T1000 (cell line): ENCODE measurements at places on chromosomes 3 and 15.

DNA sequence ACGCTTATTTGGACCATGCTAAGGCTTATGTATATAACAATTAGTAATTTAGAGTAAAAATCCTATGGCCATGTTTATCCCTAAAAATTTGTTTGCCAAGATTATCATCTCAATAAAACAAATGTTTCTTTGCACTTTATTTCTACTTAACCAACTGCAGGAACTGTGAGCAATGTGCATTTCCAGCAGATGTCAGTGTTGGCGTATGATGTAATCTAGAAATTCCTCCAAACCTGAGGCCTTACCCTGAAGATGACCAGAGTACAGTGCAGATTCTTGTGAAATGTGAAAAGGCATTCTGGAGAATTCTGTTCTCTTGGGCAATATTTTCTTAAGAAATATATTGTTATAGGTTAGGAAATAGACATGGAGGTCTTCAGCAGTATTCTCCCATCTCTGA, 205.9 kb downstream of the MBNL1 start:
- no peak for DNase-seq

- DNase-seq: no peak
Observed at GRCh38 chr3:138684396-138684795, 75.8 kb downstream of the FAIM start.

DNA sequence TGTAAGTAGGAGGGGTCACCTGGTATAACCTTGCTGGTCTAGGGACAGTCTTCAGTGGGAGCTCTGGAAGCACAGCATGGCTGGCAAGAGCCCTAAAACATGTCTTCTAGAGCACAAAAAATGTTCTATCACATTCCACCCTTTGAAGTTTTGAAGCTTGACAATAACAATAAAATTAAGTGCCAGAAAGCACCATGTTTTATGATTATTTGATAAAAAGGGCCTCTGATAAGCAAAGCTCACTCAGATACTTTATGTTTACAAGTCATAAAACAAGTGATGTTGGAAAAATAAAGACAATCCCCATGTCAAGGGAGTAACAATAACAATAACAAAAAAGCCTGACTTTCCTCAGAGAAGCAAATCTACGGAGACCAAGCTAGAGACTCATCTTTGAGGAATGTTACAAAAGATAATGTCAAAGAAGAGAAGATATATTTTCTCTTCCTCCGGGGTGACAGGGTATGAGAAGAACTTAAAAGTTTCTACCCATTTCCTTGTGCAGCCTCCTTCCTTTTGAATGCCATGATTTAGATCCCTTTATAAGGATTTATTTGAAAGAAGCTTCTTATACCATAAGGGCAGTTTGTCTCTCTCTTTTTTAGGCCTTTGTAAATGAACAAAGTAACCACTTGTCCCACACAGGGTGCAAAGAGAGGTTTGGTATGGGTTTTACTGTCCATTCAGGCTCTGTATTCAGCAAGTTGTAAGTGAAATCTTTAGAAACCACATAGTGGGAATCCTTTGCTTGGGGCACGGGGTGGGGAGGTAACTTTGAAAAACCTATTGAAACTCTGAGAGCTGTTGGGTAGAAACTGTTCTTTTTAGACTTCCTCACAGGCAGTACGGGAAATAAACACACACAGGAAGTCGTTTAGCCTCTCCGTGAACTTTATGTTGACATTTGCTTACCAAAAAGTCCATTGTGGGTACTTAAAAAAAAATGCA, 109.6 kb upstream of the RBMS3 start:
- DNase-seq: no peak

DNA sequence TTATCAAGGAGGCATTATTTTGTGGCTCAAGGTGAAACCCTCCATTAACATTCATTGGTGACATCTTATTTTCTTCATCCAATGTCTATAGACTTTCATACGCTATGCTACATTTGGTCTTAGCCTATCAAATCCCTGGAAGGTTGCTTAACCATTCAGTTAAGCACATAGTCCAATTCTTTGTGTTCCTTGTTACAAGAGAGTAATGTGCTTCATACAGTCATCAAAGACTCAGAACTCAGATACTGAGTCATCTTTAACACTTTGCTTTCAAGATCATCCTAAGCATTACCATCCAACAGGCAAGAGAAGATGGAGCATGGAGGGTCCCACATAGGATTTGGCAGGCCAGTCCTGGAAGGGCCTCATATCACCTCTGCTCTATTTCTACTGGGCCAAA, 1202.1 kb downstream of the ROBO1 start:
- no peak for DNase-seq

GRCh38 chr3:43180694-43181093, 74.8 kb upstream of the POMGNT2 start:
- no peak for DNase-seq
